ENCODE measurements at places on chromosomes 16 and 17.

- no peak for DNase-seq
Measured at GRCh38 chr16:15053904-15054303, 2.0 kb downstream of the NTAN1 start.

GRCh38 chr17:75652934-75653549, 13.9 kb downstream of the RECQL5 start:
- no peak for DNase-seq

DNA sequence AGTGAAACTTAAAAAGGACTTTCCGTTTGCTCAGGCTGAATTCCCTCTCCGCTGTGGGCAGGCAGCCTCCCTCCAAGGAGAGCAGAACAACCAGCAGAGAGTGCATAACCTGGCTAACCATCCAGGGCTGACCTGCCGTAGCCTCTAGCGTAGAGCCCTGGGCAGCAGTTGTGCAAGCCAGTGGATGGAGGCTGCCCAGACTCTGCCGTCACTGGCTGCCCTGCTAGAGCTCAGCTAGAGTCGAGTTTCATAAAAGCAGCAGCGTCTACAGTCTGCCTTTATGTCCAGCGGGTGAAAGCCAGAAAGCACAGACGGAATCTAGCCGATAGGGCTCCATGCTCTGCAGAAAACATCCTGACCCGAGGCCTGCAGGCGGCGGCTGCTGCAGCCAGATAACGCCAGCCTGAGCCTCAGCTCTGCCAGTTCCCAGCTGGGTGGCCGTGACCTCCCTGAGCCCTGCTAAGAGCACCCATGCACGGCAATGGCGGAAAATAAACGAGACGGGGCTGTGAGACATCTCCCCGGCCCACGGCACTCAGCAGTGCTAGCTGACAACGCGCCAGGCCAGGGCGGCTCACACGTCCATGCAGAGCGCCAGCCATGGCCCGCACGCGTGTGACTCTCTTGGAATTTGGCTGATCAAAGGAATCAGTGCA, 231.3 kb downstream of the ENGASE start:
- DNase-seq, result no peak

DNA sequence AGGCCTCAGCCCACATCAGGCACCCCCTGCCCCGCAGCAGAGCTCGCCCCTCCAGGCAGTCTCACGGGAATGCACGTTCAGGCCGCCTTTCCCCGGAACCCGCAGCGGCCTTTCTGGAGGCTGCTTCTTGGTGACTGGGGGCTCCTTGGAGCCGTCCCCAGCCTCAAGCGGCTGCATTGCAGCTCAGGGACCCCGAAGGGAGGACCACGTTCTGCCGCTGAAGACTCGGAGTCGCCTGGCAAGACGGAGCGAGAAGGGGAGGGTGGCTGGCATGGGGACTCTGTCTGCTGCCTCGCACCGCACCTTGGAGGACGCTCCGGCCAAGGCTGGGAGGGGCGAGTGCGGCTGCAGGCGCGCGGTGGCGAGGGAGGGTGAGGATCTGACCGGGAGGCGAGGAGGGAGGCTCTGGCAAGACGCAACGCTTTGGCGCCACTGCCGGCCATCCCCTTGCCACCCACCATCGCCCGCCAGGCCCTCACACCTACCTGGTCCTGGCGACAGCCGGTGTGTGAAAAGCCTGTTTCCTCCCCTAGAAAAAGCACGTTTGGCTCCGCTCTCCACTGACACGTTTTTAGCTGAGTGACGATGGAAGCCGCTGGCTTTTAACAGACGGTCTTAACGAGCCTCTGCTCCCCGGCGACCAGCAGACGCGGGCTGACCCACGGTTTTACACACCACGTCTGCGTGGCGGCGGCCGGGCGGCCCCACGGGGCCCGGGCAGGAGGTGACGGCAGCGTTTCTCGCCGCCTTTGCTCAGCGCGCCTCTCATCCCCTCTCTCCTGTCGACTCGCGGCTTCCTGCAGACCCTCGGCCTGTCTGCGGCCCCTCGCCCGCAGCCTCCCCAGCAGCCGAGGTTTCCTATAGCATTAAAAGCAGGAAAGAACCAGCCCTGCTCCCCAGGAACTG, 16.7 kb upstream of the GNG13 start:
- no peak for DNase-seq

GRCh38 chr16:11669380-11670146, 1.3 kb downstream of the SNN start:
- no peak for DNase-seq

- no peak for DNase-seq
Measured at GRCh38 chr17:40551091-40551878, 14.0 kb downstream of the CCR7 start.

DNA sequence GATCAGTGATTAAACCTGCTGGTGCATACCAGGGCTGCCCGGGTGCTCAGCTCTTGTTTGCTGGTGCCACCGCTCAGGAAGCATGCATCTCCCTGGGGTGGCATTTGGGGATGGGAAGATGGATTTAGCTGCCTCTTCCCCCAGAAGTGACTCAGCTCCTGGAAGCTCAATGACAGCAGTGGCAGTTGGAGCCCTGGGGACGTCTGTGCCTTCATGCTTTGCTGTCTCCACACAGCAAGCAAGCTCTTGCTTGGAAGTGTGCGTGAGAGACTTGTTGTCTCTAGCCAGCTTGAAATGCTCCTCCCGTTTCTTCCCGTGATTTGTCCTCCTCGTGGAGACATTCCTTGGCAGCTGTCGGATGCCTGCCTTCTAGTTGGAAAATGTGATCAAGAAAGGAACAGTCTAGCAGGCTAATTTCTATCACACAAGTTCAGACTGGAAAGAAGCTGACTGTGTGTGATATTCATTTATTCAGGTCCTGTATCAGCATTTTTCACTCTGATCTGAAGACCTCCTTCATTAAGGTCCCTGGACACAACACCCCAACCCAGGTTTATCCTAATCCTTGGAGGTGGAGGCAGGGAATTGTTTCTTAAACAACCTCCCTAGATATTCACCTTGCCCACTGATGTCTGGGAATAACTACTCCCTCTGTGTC, 73.0 kb downstream of the BMERB1 start:
- no peak for DNase-seq

- no peak for DNase-seq
Measured at GRCh38 chr17:80166446-80166845, 3.4 kb upstream of the CARD14 start.

DNA sequence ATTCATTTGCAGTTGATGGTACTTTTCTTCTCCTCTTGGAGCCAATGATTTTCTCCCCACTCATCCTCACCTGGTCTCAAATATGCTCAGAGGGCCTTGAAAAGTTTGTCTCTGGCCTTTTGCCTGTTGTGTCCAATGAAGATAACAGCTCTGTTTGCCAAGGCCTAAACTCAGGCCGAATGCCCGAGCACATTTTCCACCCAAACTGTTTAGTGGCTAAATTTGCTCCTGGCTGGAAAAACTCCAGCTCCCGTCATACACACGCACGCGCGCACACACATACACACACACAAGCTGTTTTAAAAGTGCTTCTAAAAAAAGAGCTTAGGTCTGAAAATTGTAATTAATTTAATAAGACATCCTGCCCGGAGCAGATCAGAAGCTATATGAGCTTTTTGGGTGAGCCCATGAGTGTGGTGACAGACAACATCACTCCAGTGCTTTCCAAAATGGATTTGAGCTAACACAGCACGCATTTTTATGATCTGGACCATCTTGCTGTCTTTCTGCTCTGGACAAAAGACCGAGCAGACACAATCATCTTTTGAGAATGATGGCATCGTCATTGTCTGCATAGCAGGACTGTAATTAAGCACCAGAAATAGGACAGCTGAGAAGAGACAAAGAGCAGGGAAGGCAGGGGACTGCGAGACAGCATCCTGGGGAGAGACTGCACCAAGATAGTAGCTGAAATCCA, 48.9 kb downstream of the IRX6 start:
- no peak for DNase-seq

GRCh38 chr16:74844041-74844980, 69.7 kb upstream of the FA2H start:
- DNase-seq, result no peak

GRCh38 chr16:15593235-15593634, 49.7 kb downstream of the MARF1 start:
- DNase-seq, result no peak

- DNase-seq, result no peak
Measured at GRCh38 chr17:9002606-9003354, 18.5 kb upstream of the NTN1 start.

GRCh38 chr17:43745541-43745940, 13.1 kb downstream of the SOST start:
- DNase-seq, result no peak

- DNase-seq, result no peak
Measured at GRCh38 chr16:879986-880385, 79.5 kb upstream of the GNG13 start.

DNA sequence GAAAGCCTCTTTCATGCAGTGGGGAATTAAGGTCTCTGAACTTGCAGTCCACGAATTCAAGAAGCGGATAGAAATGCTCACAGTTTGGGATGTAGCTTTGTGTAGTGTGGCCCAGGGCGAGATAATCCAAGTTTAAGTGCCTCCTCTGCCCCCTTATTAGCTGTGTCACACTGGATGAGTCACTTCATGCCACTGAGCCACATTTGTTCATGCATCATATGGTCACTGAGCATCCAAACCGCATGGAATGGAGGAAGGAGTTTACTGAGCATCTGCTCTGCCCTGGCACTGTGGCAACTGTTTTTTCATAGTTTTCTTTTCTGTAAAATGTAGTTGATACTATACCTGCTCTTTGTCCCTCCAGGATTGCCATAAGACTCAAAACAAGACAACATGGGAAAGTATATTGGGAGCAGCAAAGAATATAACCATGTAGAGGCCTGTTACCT, 15.1 kb upstream of the DHX8 start:
- no peak for DNase-seq

GRCh38 chr17:41428591-41429291, 4.4 kb upstream of the KRT37 start:
- no peak for DNase-seq

DNA sequence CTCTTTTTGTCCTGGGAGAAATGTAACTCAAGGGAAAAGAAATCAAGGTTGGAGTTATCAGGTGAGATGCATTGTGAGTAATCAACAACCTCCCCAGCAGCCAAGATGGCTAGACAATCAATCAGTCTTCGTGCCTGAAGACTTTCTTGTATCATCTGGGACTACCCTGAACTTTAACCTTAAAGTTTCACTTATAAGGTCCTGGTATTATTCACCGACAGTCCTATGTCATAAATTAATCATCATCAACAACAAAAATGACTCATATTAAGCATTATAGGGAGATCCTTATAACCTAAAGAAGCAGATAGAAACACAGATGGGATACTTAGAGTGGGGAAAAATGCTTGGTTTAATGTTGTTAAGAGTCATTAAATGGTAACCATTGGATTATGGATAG, 7.7 kb upstream of the TEKT3 start:
- DNase-seq, result no peak

- DNase-seq, result peak; percentile 32
Measured at GRCh38 chr17:77208217-77208808, 67.5 kb downstream of the SEC14L1 start.

DNA sequence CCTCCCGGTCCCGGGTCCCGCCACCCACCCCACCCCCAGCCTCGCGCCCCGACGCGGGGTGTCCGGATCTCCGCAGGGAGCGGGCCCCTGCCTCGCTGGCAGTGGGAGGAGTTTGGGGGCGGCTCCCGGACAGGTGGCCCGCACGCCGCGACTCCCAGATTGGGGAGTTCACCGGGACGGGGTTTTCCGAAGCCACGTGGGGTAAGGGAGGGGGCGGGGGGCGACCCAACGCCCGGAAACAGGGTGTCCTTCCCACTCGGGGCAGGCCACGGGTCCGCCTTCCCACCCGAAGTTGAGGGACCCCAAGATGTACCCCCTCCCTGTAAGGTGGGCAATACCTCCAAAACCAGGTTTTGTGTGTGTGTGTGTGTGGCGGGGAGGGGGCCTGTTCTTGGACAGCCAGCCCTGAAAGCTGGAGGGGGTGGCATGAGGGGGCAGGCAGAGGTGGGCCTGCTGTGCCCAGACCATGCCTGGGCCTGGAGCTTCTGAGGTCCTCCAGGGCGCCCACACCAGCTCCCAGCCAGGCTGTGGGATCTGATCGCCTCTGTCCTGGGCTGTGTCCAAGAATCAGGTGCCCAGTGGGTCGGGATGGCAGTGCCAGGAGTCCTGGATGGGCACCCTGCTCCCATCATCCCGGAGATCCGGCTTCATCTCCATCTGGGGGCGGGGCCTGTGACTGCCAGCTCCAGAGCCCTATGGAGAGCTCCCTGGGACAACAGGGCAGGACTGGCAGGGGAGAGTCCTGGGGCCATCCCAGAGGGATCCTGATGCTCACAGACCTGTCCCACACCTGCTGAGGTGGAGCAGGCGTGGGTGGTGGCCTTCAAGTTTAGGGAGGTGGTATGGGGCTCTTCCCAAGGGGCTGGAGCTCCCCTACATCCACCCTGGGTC, 767 bp downstream of the SYNGR2 start:
- DNase-seq, result no peak

DNA sequence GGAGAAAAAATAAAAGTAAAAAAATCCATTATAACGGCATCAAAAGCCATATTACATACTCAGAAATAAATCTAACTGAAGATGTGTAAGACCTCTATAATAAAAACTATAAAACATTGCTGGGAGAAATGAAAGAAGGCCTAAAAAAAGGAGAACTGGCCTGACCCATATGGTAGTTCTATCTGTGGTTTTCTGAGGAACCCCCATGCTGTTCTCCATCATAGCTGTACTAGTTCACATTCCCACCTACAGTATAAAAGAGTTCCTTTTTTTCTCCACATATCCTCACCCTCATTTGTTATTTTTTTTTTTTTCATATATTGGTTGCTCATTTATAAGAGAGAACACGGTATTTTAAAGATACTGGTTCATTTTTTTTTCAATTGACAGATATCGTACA, 191.8 kb downstream of the STX8 start:
- DNase-seq, result no peak

DNA sequence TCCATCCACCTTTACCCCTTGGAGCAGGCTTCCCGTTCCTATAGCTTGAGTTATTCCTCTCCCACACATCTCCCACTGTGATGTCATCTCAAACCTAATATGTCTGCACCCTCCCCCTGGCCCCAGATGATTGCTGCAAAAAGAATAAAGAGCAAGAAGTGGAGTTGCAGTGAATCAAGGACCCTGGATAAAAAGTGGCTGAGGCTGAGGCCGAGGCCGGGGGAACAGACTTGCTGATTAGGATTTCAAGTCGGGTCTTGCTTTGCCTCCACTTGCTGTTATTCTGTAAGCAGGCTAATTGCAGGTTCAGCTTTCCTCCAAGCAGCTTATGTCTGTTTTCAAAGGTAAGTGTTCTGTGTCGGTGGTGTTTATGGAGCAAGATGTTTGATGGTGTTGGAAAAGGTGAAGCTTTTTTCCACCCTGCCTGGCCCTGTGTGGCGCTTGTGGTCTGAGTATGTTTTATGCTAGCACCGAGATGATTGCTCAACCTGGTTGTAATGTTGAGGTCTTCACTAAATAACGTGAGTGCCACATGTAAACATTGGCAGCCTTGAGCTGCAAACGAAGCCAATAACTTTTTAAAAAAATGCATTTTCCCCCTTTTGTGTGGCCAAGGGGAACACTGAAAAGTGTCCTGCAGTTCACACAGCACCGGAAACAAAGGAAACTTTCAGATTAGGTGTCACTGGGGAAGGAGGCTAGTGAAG, 15.4 kb downstream of the HS3ST3B1 start:
- no peak for DNase-seq

Measured in NCI-H774 (cell line).